NCI-H1436 treated with DMSO at 0.1 percent for 48 hours (cell line): ENCODE measurements at places on chromosomes 12 and 14.

GRCh38 chr12:131825146-131825892, 2.9 kb upstream of the MMP17 start:
- DNase-seq, result no peak

GRCh38 chr12:105272152-105272551, 36.2 kb upstream of the APPL2 start:
- no peak for DNase-seq

- DNase-seq, result no peak
Observed at GRCh38 chr12:95790917-95791849, 619 bp upstream of the NTN4 start.

GRCh38 chr12:110371408-110372055, 32.0 kb downstream of the ANAPC7 start:
- DNase-seq, result peak; percentile 84

- DNase-seq, result no peak
Observed at GRCh38 chr14:104741803-104742251, 11.1 kb upstream of the SIVA1 start.
